ENCODE measurements at places on chromosomes 5 and 9.

GRCh38 chr5:59107692-59108091 is 524.8 kb downstream of the RAB3C start:
- no peak for DNase-seq

- DNase-seq, result no peak
Measured at GRCh38 chr5:44974813-44975212, 166.1 kb downstream of the MRPS30 start.

DNA sequence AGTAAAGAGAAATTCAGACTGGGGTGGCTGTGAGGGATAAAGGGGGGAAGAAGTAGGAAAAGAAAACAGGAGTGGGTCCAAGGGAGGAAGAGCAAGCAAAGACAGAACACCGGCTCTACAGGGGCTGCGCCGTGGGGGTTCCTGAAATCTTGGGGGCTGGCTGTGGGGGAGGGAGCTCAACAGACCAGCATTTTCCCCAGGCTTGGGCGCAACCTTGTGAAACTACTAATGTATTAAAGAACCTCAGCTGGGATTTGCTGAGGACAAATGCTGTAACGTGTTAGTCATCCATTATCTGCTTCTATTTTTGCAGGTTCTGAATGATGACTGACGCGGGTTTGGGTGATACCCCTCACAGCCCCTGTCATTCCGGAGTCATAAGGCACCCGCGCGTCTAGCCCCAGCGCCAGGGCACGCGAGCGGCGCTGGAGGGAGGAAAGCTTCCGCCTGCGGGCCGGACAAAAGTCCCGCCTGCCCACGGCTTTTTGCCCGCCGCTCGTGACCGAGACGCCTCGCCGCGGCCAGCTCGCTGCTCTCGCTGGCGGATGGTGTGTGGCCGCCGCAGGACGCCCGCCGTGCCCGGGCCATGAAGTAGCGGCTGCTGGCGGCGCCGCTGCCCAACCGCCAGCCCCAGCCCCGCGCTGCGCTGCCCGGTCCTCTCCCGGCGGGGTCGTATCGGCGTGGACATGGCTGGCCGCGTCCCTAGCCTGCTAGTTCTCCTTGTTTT is 110.6 kb downstream of the PAM start:
- DNase-seq, result no peak

DNA sequence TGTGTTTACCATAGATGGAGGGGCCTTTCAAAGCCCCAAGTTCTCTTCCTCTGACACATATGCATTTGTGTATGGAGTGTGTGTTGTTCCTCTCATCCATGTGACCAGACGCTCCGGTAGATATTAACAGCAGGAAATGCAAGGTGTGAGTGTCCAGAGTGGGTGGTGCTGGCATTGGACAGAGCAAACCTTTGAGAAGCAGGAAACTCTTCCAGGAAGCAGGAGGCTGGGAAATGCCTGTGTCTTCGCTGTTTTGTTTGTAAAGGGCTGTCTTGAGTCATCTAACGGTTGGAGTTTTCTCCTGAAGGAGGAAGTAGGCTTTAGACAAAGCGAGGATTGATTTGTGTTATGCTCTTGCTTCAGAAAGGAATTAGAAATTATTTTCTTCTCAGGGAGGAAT is 370.9 kb downstream of the PLK2 start:
- DNase-seq, result no peak

DNA sequence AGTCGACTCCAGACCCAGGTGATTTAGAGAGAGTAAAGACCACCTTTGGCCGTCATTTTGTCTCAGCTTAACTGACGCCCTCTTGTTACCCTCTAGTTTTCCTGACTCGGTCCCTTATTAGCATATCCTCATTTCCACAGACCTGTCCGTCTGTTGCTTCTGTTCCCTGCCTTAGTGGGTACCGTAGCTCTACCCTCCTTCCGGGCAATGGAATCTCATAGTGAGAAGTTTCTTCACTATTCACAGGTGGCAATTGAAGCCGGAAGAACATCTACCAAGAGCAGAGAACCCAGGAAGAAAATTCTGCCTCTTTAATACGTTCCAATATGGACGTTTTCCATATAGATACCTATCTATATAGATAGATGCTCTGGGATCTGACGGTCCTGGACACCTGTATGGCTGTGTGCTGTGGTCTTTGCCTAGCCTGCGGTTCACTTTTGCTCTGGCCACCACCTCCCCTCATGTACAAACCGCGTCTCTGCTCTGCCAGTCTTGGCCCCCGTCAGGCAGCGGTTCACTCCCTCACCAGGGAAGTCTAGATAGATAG is 652 bp upstream of the TMEM161B start:
- no peak for DNase-seq

- no peak for DNase-seq
Measured at GRCh38 chr5:10460252-10460906, 18.7 kb downstream of the ROPN1L start.

- no peak for DNase-seq
Measured at GRCh38 chr5:22591461-22591860, 261.7 kb downstream of the CDH12 start.

GRCh38 chr9:35338086-35338485 is 151.8 kb upstream of the RUSC2 start:
- no peak for DNase-seq

DNA sequence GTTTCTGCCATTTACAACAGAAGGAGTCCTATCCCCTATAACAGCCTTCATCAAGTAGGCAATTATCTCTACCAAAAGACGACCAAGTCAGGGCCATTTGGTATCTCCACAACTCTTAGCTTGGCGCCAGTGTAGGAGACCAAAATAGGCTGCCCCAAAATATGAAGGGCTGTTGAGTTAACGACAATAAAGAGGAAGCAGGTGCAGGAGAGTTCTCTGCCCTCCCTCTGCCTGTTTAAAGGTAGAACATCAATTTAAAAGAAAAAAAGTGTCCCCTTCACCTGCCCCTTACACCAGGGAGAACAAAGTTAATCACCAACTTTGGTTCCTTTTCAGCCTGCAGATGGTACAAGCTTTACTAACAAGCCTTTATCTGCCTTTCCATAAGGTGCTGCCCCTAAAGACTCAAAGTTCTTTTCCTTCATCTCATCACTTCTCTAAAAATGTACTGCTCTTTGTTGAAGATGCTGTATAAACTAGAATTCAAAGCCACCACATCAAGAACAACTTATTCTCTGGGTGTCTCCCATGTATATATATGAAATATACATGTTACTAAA is 33.3 kb downstream of the PPP1R2B start:
- no peak for DNase-seq

GRCh38 chr5:113694576-113694975 is 181.1 kb downstream of the YTHDC2 start:
- DNase-seq, result no peak

DNA sequence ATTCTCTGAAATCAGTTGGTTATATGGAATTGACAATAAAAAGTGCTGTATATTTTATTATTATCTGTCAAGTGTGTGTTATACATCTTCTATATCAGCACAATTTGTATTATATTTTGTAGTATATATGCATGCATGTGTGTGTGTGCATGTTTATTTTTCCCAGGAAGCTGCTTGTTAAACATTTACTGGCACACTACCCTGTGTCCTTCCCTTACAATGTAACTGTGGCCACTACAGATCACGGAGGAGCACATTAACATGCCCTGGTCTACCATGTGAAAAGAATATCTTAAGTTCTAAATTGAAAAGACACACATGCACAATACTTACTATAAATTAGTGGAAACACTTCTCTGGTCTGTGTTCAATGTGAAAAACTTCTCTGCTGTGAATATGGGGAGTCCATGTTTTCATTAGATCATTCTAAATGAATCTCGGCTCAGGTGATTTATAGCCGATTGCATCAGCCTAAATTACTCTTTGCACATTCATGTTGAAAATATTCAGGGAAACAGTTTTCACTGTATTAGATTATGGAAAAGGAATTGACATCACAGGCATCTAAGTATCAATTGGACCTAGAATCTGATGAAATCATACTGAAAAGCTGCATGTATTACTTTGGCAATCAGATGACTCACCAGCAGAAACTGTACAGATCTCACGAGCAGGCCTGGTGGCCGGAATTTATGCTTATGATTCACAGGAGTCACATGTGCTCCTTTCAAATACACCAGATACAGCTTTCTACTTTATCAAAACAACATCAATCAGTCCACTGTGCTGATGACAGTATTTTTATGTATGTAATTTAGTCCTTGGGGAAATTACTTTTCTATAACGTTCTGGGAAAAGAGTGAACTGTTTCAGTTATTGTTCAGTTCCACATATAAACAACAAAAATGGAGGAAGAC is 39.4 kb downstream of the LURAP1L start:
- peak; percentile 54 for DNase-seq

- no peak for DNase-seq
Measured at GRCh38 chr5:50863534-50864170, 197.2 kb downstream of the PARP8 start.

DNA sequence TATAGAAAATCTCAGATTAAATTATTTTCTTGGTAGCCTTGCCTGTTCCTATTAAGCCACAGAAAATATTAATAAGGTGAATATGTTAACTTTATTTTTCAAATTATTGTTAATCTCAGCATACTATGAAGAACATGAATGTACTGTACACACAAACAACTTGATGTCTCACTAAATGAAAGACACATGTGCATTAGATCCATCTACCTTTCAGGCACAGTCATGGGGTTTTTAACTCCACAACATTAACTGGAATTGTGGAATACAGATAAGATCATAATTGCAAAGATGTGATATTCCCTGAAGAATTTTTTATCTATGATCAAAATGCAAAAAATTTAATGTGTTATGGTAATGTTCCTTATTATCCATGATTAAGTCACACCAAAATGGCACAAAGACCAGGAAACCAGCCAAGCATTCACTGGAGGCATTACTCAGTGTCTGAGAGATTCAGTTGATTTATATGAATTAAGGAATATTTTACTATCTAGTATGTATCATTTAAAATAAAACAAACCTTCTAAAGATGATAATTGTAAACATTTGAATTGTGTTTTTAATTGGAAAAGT is 150.0 kb upstream of the VCAN start:
- DNase-seq, result no peak

GRCh38 chr5:137026296-137026695 is 472.8 kb downstream of the SPOCK1 start:
- DNase-seq, result no peak

DNA sequence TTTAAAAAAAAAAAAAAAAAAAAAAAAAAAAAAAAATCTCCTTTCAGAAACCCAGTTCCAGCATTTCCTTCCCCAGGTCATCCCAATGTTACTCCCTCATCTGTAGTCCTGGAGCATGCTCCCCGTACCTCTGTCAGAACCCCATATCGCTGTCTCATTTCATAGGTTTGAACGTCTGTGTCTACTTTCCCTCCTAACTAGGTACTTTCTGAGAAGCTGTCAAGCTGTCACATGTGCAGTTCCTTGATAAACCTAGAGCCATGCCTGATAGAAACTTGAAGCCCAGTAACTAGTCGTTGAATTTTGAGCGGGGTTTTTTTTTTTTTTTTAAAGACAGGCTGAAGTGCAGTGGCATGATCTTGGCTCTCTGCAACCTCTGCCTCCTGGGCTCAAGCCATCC is 15.6 kb downstream of the EXOSC3 start:
- no peak for DNase-seq

GRCh38 chr5:159427180-159428012 is 97.1 kb upstream of the IL12B start:
- DNase-seq, result no peak

DNA sequence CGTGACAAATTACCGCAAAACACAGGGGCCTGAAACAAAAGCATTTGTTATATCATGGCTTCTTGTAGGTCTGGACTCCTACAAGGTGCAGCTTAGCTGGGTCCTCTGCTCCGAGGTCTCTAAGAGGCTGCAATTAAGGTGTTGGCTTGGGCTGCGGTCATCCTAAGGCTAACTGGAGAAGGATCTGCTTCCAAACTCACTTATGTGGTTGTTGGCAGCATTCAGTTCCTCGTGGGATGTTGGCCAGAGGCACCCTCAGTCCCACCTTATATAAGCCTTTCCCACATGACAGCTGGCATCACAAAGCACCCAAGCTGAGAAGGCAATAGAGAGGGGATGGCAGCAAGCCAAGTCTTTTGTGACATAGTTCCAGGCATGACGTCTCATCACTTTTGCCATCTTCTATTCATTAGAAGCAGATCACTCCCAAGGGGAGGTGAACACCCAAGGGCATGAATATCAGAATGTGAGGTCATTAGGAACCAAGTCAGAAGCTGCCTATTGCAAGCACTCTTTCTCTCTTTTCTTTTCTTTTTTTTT is 47.9 kb upstream of the ZBTB43 start:
- no peak for DNase-seq

GRCh38 chr9:22040760-22041159 is 31.7 kb upstream of the CDKN2B start:
- DNase-seq, result no peak

DNA sequence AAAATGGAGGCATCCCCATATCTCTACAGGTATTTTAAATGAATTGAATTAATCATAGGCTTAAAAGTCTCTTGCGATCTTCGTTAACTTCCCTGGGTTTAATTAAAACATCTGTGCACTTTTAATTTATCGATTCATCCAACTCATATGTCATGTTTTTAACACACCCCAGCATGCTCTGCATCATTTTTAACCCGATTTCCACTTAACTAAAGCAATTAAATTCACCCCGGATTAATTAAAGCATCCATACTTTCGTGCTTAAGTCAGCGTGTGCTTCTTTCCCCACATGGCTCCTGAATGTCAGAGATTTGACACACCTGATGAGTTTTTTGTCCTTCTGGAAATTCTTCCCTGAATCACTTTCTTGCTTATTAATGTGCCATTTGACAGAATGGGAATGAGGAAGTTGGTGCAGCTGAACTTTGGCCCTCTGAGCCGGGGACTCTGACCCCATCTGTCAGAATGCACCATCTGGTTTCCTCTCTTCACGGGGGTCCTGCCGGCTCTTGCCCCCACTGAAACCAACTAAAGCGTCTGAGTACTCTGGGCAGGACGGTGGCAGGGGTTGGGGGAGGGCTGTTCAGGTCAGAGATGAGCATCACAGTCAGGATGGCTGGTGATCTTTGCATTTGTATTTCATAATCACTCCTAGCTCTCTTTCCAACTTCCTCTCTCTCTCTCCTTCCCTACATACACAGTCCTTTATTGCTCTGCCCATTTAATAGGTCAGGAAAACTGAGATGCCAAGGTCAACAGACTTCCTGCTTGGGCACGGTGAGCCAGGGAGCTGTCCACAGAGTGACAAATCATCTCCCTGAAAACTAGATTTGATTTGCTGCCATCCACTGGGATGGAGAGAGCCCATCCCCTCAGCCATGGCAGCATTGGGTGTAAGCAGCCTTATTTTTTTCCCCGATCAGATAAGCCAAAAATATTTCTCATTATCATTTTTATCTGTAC is 180.3 kb upstream of the WWC1 start:
- no peak for DNase-seq

GRCh38 chr5:26205121-26205520 is 833.3 kb downstream of the CDH9 start:
- DNase-seq, result no peak

DNA sequence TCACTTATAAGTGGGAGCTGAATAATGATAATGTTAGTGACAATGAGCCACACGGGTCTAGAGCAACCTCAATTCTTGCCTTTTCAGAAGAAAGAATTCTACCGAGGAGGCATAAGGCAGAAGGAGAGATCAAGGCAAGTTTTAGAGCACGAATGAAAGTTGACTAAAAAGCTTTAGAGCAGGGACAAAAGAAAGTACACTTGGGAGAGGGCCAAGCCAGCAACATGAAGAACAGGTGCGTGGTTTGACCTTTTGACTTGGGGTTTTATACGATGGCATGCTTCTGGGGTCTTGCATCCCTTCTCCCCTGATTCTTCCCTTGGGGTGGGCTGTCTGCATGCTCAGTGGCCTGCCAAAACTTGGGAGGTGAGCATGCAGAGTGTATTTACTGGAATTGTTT is 12.5 kb upstream of the OXCT1 start:
- DNase-seq, result no peak

- DNase-seq, result peak; percentile 87
Measured at GRCh38 chr5:80216753-80217596, 38.9 kb downstream of the SERINC5 start.

GRCh38 chr5:120396186-120396585 is 67.9 kb upstream of the PRR16 start:
- no peak for DNase-seq

All from cerebellar nuclear complex (tissue), 1 donor.